ENCODE measurements at places on chromosomes 7 and 10.

GRCh38 chr10:51251110-51251509 is 176.8 kb downstream of the PRKG1 start:
- no peak for DNase-seq

DNA sequence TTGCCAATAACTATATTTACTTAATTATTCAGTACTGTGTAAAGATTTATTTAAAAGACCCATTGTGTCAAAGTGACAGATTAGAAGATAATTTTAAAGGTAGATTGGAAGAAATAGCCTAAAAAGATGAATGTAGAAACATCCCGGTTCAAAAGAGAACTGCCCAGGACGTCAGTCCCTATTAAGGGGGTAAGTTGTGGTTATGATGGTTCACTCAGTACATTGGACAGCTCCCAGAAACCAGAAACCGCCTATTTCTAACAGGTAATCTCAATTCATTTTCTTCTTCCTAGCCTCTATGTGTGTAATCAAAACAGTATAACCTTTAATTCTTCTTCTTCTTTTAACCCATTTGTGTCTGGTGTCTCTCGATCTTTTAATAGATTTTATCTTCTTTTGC is 1.5 kb upstream of the FERD3L start:
- no peak for DNase-seq

- no peak for DNase-seq
Measured at GRCh38 chr7:101877882-101878591, 60.6 kb downstream of the CUX1 start.

- DNase-seq: no peak
Measured at GRCh38 chr10:60948851-60949250, 4.9 kb upstream of the RHOBTB1 start.

- DNase-seq: no peak
Measured at GRCh38 chr10:121524157-121524817, 74.0 kb downstream of the FGFR2 start.

DNA sequence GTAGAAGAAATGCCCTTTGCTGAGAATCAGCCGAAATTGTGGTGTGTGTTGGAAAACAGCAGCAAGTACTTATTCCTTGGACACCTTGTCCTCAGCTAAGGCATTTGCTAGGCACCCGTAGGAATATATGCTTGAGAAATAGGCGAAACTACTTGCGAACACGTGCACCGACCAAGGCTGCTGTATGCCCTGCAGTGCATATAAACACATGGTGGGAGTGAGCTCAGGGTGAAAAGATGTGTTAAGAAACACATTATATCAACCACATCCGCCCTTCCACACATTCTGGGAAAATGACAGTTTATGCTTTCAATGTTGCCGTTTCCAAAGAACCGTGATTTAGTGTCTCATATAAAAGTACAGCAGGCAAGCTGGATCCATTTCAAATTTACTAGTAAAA is 199.2 kb downstream of the JCAD start:
- no peak for DNase-seq

DNA sequence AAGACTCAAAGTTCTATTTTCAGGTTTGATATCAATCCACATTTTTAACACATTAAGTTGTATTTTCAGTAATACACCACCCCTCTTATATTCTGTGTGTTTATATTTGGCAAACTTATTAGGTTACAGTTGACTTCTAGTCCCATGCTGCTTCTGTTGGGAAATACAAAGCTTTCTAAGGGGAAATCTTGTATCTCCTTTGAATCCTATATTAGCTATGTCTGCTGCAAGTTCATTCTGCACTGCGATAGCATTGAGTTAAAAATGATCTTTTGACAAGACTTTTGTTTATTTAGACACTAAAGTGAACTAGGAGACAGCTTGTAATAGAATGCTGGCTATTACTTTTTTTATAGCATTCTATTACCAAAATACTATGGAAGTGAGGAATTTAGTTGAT is 625.1 kb upstream of the ANKRD30A start:
- DNase-seq: no peak

GRCh38 chr10:75018251-75018650 is 93.2 kb upstream of the SAMD8 start:
- DNase-seq: no peak

- DNase-seq: no peak
Measured at GRCh38 chr10:64142395-64142794, 621.2 kb downstream of the REEP3 start.

GRCh38 chr7:55325371-55325792 is 39.8 kb upstream of the LANCL2 start:
- DNase-seq: peak; percentile 85

DNA sequence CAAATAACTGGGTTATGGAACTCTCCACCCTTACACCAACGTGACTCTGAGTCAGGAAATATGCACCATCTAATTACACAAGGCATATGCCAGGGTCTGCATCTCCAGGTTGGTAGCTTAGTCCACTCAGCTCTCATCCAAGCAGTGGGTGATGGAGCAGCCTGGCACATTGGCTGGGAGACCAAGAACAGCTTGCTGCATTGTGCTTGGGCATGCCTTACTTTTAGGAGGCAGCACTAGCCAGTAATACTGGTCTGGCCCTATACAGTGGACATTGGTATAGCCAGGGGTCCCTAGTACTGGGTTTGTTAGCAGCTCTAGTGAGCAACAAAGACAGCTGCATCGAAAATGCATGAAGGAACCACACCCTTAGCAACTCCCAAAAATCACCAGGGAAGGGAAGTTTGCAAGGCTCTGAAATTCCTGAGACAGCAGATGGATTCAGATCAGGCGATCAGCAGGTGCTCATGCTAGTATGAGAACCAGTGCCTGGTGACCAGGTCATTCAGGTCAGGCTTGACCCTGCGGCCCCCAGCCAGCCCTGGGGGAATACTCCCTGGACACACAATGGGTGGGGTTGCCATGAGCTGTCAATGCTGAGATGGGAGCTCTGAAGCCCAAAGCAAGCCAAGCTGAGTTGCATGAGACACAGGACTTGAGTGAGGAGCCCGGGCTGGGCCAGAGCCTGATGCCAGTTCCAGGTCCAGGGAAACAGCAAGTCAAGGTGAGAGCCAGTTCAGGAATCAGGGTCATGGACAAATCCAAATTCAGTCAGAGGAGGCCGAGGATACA is 217.9 kb upstream of the ZMIZ1 start:
- DNase-seq: peak; percentile 11

DNA sequence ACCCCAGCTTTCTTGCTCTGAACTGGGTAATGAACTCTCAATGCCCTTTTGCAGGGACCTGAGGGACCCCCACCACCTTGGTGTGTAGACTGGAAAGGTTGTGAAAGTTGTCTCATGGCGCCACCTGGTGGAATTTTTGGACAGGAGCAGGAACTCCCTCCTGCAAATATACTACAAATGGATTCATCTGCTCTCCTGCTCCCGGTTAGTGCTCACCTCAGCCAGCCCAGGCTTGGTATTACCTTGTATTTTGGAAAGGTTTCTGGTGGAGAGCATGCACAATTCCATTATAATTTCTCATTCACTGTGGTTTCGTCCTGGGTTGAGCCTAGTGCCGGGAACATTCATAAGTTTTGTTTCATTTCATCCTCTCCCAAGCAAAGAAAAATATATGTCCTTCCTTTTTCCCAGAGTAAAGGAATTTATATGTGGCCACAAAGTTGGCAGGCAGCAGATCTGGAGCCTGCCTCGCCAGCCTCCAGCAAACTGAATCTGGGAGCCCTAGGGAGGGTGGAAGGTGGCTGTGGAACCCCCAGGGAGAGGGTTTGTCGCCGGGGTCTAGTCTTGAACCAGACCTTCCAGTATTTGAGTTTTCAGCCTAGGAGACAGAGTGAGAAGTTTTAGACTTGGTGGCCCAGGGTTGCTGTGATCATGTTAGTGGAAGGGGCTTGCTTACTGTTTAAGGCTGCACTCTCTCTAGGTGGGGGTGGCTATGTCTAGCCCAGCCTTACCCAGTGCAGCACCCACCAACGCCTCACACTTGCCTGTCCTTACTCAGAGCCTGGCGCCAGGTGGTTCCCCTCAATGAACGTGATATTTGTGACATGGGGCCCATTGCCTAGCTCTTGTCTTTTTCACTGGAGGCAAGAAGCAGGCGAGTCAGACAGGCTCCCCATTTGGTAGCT is 9.5 kb downstream of the FAM241B start:
- peak; percentile 69 for DNase-seq

DNA sequence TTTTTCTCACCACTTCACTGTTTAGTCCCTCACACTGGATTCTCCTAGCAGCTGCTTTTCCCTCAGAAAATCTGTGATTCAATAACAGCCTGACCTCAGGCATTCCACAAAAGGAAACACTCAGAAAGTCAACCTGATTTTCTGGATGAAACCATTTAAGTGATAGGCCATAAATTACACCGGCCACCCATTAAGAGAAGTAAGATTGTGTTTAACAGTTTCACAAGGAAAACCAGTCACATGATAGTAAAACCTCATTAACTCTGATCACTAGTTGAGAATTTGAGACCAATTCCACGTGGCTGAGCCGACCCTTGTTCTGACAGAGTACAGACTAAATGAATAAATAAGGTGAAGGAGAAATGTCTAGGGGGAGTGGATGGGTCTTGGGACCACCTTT is 7.7 kb downstream of the GRM8 start:
- no peak for DNase-seq

GRCh38 chr10:77531441-77532001 is 106.1 kb downstream of the KCNMA1 start:
- DNase-seq: no peak

- no peak for DNase-seq
Measured at GRCh38 chr7:76086070-76086469, 38.2 kb downstream of the MDH2 start.

DNA sequence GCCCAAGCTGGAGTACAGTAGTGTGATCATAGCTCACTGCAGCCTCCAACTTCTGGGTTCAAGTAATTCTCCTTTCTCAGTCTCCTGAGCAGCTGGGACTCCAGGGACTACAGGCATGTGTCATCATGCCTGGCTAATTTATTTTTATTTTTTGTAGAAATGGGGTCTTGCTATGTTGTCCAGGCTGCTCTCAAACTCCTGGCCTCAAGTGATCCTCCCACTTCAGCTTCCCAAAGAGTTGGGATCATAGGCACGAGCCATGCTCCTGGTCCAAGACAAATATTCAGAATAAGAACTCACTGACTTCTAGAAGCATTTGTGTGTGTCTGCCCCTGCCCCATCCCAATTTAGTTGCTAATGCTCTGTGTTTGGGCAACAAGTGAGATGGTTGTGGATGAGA is 151.8 kb downstream of the ITGA8 start:
- DNase-seq: no peak

GRCh38 chr10:53256623-53257022 is 484.0 kb upstream of the MBL2 start:
- no peak for DNase-seq

- DNase-seq: no peak
Measured at GRCh38 chr10:60293581-60294175, 96.0 kb downstream of the ANK3 start.

DNA sequence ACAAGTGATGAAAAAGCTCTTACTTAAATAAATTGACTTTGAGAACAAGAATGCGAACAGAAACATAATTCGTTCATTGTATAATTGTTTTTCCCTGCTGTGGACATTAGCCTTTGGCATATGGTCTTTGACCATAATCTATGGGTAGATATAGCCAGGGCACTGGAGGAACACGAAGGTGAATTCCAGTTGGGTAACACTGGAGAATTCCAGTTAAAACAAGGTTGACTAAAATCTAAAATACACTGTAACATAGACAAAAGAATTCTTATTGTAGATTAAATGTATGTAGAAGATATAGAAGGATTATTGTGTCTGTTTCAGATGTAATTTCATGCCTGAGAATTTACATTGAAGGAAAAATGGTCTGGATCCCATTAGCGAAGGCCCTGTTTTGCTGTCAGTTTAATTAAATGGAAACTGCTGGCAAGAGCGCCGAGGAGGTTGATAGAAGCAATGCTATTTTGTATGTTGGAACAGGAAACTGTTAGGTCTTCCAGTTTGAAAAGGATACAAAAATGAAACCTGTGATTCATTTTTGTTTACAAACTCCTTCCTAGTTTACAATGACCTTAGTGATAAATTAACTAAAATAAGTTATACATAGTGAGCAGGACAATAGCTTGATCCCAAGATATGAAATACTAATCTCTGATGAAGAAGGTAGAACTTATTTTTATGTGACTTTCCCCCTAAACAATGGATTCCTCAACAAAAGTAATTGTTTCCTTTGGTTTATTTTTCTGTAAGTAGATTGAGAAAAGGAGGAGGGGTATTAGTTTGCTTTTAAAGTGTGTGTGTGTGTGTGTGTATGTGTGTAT is 68.9 kb downstream of the ARID5B start:
- DNase-seq: peak; percentile 49

GRCh38 chr7:100887516-100888290 is 1.8 kb downstream of the UFSP1 start:
- DNase-seq: peak; percentile 46

DNA sequence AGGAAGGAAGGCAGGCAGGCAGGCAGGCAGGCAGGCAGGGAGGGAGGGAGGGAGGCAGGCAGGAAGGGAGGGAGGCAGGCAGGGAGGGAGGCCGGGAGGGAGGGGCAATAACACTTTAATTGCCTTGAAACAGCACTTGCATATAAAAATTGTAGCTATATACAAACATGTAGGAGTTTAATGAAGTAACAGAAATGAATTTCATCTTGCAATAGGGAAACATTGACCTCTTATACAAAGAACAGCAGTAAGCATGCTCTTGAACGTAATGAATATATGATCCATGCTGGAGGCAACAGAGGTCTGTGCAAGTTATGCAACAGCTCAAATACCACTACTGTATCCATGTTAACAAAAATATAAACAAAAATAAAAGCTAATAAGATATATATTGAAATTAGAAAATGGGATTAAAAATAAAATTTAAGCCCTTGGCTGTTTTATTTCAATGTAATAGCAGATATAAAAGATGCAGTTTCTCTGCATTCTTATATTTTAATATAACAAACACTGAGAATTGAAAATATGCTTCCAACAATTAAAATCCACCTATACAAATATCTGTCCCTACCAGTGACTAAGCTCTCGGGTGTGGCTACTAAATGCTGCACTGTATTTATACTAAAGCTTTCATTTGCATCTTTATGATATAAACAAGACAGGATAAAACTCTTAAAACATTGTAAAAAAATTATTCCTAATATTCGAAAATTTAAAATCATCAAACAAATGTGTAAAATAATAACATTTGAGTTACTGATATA is 50.3 kb downstream of the CACNA2D1 start:
- no peak for DNase-seq

DNA sequence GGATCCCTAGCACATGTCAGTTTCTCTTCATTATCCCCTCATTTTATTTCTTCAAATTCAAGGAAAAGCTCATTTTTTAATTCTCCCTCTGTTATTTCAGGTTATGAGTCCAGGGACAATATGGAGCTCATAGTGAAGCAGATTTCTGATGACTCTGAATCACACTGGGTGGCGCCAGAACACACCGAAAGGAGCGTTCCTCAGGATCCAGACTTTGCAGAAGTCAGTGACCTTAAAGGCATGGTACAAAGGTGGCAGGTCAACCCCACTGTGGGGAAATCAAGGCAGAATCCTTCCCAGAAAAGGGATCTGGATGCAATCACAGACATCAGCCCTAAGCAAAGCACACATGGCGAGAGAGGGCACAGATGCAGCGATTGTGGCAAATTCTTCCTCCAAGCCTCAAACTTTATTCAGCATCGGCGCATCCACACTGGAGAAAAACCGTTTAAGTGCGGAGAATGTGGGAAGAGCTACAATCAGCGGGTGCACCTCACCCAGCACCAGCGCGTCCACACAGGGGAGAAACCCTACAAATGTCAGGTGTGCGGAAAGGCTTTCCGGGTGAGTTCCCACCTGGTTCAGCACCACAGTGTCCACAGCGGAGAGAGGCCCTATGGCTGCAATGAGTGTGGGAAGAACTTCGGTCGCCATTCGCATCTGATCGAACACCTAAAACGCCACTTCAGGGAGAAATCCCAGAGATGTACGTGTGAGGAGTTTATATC is 21.4 kb downstream of the ZKSCAN5 start:
- DNase-seq: no peak

GRCh38 chr7:24578052-24578451 is 4.8 kb downstream of the PALS2 start:
- DNase-seq: no peak

All from femur (tissue), 1 donor.